Kidney (tissue), 22 donors: ENCODE measurements at places on chromosomes 1 and 21.

DNA sequence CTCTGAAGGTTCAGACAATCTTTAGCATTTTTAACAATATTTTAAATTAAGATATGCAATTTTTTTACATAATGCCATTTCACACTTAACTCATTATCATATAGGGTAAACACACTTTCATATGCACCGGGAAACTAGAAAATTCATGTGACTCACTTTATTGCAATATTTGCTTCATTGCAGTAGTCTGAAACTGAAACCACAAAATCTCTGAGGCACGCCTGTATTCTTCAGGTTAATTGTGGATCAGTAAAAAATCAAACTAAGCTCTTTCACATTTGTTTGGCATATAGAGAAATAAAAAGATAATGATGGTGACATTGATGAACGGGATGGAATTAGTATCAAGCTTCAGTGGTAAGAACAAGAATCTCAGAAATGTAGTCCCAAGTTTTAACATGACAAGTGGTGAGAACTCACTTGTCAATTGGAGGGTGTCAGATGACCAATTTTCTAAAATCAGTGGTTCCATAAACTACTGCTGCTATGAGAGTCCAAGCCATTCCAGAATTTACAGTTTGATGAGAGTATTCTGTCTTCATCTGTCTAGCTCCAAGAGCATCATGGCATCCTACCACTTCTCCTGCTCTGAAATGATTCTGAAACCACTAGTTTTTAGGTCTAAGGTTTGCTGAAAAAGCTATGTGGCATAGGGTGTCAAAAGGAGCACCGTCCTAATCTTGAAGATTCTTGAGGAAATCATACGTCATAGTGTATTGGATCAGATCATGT lies 281.0 kb downstream of the PTPRC start:
- no peaks in the 10 kb centered on the region for H3K4me1 ChIP-seq
- no peak for DNase-seq
- H3K27me3 ChIP-seq, result no peaks in the 10 kb centered on the region
- no peaks in the 10 kb centered on the region for H3K36me3 ChIP-seq
- H3K27ac ChIP-seq, result no peak overlapping the region

- no peaks in the 10 kb centered on the region for H3K27me3 ChIP-seq
- no peaks in the 10 kb centered on the region for H3K4me1 ChIP-seq
- H3K27ac ChIP-seq, result no peak overlapping the region
- H3K4me3 ChIP-seq, result no peak overlapping the region
- H3K36me3 ChIP-seq, result no peaks in the 10 kb centered on the region
Measured at GRCh38 chr1:196442366-196442765, 165.9 kb downstream of the KCNT2 start.

DNA sequence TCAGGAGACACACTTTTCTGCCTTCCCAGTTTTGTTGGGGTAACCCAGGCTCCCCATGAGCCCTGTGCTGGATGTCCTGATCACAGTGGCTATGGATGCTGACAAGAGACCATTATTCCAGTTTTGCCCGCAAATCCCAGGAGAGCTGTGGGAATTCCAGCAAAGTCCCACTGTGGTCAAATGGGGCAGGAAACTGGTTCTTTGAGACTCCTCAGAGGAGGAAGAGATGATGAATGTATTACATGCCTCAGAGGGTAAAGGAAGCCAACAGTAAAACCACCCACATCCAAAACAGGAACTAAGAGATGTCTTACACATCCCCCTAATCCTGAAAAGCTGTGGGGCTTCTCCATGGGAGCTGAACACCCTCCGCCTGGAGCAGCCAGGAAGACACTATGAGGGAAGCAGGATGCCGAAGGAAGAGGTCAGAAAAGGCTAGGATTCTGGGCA lies 12.8 kb upstream of the MPZL1 start:
- H3K4me1 ChIP-seq, result no peaks in the 10 kb centered on the region
- no peak overlapping the region for H3K27ac ChIP-seq
- H3K27me3 ChIP-seq, result no peaks in the 10 kb centered on the region
- H3K36me3 ChIP-seq, result no peaks in the 10 kb centered on the region
- DNase-seq, result no peak

- peaks cover 6% of the 10 kb centered on the region for H3K4me1 ChIP-seq
- H3K27me3 ChIP-seq, result no peaks in the 10 kb centered on the region
- no peak overlapping the region for H3K27ac ChIP-seq
- H3K36me3 ChIP-seq, result no peaks in the 10 kb centered on the region
- DNase-seq, result peak; percentile 54
- H3K4me3 ChIP-seq, result no peak overlapping the region
Measured at GRCh38 chr1:25572107-25572506, 28.7 kb downstream of the LDLRAP1 start.

DNA sequence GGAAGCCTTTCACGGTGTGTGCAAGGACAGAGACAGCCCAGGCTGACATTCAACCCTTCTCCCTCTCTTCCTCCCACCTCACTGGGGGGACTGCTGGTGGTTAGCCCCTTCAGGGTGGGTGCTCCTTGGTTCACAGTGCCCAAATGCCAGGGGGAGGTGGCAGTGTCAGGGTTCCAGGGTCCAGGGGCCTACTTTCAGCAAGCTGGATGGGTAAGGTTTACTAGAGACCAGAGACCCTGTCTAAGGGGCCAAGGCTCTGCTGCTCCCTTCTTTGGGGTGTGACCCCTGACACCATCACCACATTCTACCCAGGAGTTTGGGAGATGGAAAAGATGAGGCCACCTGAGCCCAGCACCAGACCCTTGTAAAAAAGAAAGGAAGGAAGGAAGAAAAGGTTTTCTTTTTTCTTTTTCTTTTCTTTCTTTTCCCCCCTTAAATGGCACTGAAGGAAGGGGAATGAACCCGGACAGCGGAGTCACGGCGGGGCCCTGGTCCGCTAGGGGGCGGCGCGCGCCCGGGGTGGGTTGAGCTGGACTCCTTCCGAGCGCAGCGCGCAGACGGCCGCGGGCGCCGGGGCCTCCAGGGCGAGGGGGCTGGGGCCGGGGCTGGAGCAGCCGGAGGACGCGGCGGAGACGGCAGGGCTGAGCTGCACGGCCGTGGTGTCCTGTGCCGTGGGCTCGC lies 18.8 kb downstream of the KNCN start:
- peaks cover 4% of the 10 kb centered on the region for H3K4me1 ChIP-seq

DNA sequence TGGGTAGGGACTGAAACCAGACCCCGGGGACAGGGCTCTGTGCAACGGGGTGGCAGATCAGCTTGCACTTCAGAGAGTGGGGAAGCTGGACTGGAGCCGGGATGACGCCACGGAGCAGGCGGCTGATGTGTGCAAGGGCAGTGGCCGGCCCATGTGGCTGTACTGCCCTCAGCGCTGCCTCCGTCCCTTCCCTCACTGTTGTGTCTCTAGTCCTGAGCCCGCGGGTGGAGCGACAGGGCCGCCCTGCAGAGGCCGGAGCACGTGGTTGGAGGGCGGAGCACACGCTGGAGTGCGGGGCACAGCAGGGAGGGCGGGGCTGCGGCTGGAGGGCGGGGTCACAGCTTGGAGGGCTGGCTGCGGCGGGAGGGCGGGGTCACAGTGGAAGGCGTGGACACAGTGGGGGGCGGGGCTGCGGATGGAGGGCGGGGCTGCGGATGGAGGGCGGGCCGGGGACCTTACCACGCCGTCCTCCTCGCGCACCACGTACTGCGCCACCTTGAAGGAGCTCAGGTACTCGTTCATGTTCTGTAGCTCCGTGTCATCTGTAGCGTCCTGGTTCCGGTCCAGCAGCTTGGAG lies 52.4 kb downstream of the CHD5 start:
- no peak overlapping the region for H3K4me3 ChIP-seq
- H3K27ac ChIP-seq, result no peak overlapping the region
- H3K27me3 ChIP-seq, result no peaks in the 10 kb centered on the region
- peak; percentile 88 for DNase-seq
